NCI-H2227 treated with DMSO at 0.1 percent for 48 hours (cell line): ENCODE measurements at places on chromosomes 12 and 14.
A peak's percentile ranks its signal among the peaks of the same experiment; 100 is the strongest.

DNA sequence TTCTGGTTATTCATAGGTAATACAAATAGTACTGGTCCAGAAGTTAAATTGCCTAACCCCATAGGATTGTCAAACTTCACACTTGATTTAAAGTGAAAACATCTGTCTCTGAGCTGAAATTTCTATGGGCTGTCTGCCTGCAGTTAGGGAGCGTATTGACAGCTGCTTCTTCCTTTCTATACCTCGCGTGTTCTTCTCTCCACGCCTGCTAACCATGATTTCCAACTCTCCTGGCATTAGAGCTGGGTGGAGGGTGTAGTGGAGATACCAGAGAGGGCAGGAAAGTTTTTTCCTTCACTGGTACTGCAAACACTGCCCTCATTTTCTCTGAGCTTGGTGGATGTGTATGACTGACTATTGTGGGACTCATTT is 429.0 kb upstream of the FBXO33 start:
- no peak for DNase-seq

- DNase-seq = no peak
Measured at GRCh38 chr14:73392329-73393257, 65.8 kb downstream of the NUMB start.

GRCh38 chr14:41051801-41052200 is 554.9 kb upstream of the LRFN5 start:
- DNase-seq = no peak

- DNase-seq = no peak
Measured at GRCh38 chr12:54592316-54592715, 3.9 kb upstream of the PPP1R1A start.

DNA sequence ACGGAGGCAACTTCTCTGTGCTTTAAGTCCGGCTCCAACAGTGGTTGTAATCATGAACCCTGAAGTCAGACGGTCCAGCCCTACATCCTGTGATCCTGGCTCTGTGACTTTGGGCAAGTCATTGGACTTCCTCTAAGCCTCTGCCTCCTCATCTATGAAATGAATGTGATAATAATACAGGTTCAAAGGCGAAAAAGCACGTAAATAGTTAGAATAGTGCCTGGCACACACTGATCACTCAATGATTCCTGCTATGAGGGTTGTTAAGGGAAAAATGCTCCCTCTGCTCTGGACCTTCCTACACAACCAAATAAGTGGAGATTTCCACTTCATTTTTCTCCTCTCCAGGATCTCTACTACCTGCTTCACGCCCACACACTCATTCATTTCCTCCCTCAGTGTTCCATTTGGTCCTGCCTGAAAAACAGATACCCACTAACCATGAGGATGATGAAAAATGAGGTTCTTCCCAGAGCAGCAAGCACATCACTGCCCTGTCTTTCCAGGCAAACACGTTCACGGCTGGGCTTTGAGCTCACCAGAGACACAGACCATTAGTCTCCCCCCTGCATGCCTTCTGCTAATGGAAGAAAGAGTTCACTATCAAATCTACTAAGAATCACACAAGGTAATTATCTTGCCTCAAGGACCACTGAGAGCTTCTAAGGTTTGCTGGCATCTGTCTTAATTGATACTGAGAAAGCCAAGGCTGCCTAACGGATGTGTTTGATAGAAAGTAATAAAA is 13.2 kb downstream of the NUAK1 start:
- no peak for DNase-seq

DNA sequence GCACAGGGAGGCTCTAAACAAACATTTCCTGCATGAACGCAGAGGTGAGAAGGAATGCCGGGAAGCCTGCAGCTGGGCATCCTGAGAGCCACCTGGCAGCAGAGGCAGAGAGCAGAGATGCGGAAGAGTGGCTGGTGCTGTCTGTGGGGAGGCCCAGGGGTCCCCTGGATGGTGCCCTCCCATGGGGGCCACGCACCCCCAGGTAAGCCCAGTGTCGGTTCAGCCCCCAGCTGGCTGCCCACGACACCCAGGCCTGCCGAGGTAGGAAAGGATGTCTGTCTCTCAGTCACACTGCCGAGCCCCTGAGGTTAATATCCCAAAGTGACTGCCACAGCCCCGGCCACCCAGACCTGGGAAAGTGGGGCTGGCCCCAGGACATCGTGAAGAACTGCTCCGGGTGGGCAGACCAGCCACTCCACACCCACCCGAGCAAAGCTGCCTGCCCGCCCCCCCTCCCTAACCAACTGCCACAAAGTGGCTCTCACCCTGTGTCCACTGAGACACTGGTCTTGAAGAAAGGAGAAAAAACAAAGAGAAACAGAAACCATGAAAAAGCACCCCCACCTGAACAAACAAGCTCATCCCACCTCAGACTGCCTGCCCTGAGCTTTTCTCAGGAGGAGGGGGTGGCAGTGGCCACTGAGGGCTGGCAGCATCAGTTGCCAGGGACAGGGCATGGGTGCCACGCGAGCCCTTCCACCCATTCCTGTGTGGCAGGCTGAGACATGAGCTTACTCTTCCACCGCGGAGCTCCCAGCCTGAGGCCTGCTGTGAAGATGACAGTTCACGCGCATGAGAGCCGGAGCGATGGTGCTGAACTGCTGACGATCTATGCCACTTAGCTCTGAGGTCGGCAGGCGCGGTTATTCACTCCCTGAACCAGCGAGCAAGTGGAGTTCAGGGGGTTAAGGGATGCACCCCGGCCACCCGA is 40.8 kb downstream of the CCDC88C start:
- no peak for DNase-seq

DNA sequence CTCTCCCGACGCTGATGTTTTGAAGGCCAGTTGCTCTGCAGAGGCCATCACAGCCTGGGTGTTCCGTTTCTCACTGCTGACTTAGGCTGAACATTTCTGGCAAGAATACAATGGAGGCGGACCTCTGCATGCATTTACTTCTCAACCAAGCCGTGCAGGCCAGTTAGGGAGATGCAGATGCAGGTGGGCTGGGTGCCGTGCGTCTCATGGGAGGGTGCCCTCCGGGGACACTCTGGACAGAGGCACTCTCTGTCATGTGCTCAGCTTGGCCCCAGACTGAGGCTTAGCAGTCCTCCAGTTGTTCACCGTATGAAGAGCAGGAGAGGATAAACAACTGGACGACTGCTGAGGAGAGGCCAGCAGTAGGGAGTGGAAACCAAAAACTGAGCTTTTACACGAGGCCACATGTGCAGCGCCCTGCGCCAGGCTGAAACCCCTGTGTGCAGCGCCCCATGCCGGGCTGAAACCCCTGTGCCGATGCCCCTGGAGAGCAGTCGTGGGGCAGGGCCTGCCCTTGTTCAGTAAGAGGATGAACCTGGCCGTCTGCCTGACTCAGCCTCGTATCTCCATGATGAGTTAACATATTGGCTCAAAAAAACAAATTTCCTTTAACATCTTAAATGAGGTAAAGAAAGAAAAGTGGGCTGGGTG is 32.3 kb downstream of the DDX51 start:
- DNase-seq = no peak

DNA sequence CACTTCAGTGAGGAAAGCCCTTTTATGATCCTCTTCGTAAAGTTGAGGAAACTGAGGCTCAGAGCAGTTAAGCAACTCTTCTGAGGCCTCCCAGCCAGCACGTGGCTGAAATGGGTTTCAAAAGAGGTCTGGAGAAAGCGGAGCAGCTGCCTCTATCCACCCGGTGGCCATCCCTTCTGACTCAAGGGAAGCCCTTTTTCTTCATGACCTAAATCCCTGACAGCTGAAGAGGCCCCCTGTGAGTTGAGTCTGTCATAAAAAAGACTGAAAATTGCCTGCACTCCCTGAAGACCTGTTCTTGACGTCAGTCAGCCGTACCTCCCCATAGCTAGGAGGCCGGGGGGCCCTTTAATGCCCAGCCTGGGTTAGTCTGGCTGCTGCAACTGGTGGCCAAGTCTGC is 10.7 kb downstream of the CMKLR1 start:
- no peak for DNase-seq

GRCh38 chr12:91741932-91742331 is 403.7 kb downstream of the BTG1 start:
- no peak for DNase-seq

DNA sequence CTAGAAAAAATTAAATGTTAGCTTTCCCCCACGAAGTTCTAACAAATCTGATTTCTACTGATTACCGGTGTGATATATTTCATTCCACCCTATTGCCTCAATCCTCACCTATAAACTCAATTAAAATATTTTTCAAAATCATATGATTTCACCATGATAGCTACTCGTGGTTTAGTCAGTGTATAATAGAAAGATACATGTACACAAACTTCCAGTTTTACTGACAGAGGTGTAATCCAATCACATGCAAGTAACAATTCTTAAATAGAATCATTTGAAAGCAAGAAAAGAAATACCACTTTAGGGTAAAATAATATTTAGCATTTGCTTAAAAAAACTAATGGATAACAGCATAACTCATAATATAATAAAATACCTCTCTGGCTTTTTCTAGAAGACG is 55.0 kb upstream of the C12orf50 start:
- DNase-seq = no peak

DNA sequence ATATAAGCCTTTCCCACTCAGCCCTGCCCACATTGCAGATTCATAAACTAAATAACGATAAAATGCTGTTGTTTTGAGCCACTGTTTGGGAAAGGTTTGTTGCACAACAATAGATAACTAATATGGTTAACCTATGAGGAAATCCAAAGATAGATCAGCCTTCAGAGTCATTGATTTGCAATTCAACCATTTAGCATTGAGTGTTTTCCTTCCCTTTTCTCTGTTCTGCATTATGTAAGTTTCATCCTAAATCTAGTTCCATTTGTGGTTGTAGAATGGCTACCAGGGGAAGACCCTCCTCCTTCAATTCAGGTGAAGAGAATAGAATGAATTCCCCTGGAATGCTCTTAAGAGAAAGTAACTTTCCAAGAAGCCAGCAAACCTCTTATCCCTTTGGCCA is 19.6 kb downstream of the TC2N start:
- DNase-seq = no peak

DNA sequence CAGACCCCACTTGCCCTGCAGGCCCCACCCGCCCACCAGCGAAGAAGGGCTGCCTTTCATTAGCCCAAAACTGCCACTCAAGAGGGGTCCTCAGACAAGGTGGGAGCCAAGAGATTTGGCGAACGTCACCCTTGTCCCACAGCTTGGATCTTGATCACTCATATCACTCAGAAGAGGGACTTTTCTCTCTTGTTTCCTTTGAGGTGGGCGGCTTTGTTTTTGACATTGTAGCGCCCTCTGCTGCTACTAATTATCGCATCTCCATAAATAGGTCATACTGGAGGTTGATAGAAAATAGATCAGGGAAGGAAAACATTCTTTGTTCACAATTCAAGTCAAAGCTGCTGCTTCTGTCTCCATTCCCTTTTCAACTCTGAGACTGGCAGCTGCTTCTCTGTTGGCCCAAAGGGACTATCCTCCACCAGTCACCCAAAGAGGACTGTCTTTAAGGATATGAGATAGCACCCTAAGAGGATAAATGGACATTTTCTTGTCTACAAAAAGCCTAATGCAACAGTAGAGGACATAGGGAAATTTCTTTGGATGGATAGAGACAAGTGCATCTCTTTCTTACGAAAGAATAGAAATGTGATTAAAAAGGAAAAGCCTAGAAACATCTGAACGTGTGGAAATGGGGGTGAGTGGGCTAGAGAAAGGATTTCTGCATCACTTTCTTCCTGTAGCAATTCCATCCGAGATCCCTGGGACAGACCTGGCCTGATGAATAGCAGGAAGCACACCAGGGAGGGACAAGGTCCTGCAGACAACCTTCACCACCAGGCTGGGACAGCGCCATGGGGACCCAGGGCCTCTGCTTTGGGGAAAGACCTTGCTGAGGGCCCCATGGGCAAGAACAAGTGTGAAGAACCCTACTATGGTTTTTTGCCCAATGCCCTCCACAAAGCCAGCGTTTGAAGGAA is 115.8 kb downstream of the DAD1 start:
- DNase-seq = peak; percentile 21

- no peak for DNase-seq
Measured at GRCh38 chr12:120252071-120252906, 13.2 kb downstream of the PXN start.

DNA sequence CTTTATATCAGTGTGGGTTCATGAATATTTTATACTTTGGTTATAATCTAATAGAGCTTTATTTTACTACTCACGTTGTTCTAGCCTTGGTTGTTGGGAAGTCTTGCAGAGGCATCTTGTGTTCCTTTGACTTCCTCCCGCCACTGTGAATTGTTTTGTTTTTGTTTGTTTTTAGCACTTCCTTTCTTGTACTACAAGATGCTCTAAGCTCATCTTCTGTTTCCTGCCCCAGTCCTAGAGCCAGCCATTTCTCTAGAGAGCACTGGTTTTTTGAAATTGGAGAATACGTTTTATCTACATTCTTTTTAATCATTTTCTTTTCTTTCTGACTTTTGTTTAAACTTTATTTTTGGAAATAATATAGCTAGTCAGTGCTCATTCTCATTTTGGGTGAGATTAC is 15.9 kb upstream of the NUBPL start:
- no peak for DNase-seq

- no peak for DNase-seq
Measured at GRCh38 chr14:94884616-94885230, 114.8 kb upstream of the GSC start.

DNA sequence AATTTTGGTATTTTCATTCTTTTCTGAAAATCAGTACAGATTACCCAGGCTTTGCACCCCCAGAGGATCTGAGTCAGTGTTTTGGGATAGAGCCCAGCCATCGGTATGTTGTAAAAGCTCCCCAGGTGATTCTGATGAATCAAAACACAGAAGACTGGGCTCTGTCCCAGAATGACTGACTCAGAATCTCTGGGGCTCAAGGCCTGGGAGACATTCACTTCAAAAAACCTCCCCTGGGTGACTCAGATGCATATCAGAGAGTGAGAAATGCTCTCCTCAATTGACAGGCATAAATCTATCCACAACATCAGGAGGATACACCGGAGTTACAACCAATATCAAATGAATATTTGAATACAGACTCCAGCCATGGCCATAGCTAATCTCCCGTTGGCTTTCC is 32.6 kb downstream of the SLC35F4 start:
- no peak for DNase-seq

GRCh38 chr14:81276073-81277069 is 55.6 kb upstream of the GTF2A1 start:
- peak; percentile 42 for DNase-seq

- no peak for DNase-seq
Measured at GRCh38 chr14:55954108-55954507, 164.1 kb upstream of the PELI2 start.

DNA sequence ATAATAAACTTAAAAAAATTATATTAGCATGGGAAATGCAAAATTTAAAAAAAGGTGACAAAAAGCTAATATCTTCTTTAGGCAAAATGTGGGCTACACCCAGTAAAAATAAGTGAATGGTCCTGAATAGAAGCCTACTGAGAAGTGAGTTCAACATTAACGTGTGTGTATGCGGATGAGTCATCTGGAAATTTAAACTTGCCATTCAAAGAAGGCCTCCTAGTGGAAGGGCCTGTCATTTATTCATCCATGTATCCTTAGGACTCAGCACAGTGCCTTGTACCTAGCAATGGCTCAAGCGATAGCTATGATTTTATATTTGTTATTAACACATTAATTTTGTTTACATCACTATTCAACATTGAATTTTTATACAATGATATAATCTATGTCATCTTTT is 226.2 kb downstream of the NUBPL start:
- DNase-seq = no peak
